Hematopoietic multipotent progenitor cell treated with erythropoietin and hydrocortisone succinate and interleukin-3 and kit ligand, for 6 days (in vitro differentiated cells): ENCODE measurements at places on chromosomes 6 and 20.

DNA sequence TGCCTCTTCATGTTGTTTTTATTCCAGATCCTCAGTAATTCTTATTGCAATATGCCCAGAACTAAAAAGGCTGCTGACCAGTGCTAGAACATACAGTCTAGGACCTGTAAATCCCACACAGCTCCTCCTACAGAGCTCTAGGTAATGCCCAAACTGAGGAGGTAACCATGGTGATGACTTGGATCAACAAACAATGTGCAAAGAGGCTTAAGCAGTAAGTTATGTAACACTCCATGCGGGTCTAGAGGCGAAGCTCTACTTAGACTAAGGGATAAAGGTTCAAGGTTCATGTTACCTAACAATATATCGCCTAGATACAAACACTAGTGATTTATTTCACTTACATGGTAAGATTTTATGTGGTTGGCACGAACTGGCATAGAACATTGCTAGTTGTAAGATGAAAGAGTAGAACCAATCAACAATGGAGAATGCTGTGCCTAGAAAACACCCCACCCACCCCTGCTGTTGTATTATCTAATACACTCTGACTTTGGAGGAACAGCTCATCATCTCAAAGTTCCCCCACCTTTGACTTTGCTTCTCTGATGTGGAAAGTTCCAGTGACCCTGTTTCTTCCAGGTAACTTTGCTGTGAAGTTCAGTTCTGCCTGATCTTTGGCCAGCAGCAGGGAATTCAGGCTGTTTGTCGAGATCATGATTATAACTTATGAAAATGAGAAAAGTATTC lies 242.4 kb downstream of the ALDH8A1 start:
- no peak for DNase-seq

- no peak for DNase-seq
These were observed 142.2 kb upstream of the AFDN start for GRCh38 chr6:167684276-167685104.

DNA sequence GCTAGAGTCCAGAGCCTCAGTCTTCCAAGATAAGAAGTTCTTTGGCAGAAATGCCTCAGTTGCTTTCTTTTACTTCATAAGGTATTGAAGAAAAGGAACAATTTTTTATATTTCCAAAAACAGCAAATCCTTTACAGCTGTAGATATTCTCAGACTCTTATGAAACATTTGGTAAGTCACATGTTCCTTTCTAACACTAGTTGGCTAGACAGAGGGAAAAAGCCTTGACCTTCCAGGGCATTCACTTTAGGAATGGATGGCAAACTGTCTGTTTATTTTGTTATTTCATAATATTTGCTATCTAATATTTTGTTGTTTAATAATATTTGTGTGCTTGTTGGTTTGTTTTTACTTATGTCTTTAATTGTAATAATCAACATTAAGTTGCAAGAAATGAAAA lies 140.8 kb downstream of the PTPRK start:
- DNase-seq = no peak

DNA sequence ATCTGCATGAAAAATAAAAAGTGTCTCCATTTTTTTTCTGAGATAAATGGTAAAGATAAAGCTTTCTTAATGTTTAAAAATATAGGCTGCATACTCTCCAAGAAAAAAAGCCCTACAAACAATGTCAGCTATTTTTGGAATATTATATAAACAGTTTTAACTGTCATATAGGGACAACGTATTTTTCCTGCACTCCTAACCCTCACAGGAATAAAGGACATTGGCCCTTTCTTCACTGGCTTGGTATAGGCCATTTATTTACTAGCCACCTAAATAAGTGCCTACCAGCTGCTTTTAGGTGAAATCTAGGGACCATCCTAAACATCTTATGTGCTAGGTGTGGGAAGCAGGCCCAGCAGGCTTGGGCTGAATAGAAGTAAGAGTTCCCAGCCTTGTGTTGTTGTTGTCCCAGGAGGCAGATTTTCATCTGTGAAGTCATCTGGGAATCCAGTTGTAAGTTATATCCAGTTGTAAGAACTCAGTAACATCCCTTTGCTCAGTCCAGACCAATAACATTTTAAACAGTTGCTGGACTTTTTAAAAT lies 21.3 kb downstream of the FOXO3 start:
- DNase-seq = no peak

DNA sequence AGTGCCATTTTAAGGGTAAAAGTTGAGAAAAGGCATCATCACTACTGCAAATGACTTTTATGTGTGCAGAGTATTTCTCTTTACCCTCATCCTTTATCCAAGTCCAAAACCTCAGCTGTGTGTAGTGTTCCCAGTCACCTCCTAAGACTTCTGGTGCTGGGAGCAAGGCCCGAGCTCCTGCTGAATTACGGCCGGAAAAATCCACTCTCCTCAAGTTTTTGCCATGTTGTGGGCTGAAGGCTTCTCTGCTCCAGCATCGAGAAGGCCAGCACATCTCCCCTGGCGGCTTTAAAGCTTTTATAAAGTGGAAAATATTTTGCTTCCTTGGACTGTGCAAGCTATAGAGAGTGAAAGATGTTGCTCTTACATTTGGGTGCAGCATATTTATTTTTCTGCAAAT lies 153.2 kb upstream of the THBS2 start:
- no peak for DNase-seq

DNA sequence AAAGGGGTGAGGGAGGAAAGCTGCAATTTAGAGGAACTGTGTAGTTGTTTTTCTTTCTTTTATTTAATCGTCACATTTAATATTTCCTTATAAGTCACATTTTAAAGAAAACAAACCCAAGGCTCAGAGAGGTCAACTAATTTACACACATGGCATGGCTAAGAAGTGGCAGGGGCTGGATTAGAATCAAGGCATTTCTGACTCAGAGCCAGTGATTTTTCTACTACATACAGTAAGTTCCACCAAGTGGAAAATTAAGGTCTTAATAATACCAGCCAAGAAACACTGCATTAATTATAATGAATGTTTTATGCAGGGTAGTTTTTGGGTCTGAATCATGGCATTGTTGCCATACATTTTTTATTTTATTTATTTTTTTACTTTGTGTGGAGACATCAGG lies 607.7 kb upstream of the CITED2 start:
- no peak for DNase-seq

- DNase-seq = peak; percentile 57
These were observed 12.8 kb downstream of the NFATC2 start for GRCh38 chr20:51529758-51530157.

DNA sequence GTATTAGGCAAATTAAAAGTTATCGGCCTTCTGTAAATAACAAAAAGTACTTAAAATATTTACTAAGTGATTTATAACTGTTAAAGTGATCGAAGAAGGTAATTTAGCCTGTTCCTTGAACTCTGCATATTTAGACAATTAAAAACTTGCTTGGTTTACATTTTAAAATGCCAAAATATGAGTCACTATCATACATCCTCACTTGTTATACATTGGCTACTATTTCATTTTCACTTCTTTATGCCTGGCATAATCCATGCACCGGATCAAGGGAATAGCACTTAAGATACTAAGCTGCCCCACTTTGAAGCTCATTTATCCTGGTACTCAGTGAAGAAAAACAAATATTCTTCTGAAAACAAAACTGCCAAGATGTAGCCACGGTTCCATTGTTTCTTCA lies 344.6 kb downstream of the UBE3D start:
- no peak for DNase-seq

DNA sequence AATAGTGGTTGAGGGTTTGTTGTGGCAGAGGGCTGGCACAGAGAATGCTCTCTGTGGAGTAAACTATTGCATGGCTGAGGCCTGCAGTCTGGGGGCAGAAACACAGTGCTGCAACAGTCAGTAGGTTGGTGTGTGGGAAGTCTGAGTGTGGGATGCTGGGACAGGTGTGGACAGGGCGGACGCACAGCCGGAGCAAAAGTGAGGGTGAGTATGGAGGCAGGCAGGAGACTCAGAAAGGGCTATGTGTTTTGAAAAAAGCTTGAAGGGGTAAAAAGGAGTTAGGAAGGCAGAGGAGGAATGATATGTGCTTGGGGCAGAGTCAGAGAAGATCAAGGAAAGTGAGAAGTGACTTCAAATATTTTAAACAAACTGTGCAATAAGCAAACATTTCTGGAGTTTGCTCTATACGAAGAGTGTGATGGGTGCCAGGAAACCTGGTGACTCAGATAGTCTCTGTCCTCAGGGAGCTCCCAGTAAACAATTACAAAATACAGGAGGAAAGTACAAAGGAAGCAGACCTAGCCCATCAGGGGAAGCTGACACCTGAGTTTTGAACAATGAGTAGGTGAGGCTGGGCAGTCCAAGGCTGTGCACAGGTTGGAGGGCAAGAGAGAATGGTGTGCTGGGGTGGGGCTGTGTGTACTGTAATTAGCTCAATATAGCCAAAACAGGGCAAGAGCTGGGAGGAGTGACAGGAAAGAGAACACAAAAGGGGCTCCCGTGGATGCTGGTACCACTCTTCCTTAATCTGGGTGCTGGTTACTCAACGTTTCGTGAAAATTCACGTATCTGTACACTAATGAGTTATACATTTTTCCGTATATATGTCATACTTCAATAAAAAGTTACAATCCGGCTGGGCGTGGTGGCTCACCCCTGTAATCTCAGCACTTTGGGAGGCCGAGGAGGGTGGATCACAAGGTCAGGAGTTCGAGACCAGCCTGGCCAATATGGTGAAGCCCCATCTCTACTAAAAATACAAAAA lies 55.2 kb downstream of the PIGU start:
- DNase-seq = no peak

DNA sequence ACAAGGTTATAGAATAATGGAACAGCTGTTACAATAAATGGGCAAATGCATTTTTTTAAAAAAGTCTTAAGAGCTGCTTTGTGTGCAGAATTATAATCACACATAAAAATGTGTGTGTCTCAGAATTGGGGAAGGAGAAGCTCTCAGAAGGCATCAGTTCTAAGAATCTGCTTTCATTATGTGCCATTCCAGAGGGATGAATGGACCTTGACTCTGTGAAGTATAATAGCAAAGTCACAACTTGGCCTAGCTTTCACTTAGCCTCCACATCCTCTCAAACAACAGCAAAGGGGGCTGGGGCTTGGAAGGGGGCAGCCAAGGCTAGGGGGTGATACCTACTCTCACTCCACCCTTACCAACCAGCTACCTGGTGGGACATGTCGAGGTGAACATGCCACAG lies 265.0 kb downstream of the CDC5L start:
- no peak for DNase-seq

DNA sequence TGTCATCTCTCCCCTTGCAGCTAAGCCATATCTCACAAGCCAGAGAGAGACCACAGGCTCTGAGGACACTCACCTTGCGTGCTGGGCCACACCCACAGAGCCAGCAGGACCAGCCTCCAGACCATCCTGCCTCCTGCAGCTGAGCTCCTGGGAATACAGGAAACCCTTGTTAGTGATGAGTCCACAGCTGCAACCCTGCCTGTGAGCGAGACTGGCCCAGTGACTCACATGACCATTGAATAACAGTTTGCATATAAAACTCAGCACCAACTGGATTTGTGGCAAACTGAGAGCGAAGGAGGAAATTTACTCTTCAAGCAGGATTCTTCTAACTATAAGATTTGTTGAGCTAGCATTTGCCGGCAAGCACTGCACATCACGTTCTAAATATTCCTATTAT lies 3.0 kb downstream of the THBS2 start:
- no peak for DNase-seq

DNA sequence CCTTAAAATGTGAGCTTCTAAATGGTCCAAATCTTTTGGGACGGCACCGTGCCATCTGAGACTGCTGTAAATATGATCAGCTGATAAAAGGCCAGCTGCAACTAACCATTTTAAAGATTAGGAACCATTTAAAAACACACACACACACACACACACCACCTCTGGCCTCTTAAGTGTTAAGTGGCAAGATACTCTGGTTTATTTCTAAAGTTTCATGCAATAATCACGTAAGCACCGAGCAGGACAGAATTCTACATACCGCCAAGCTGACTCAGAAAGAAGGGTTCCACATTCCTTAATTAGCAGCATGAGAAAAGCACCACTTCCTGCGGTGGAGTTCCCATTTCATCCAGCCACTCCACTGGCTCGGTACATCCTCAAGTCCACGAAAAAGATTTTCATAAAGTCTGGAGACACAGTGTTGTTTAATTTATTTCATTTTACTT lies 17.8 kb upstream of the ZNF217 start:
- DNase-seq = peak; percentile 90

GRCh38 chr6:138397128-138398122 lies 6.6 kb upstream of the HEBP2 start:
- no peak for DNase-seq

GRCh38 chr6:101666256-101666655 lies 272.7 kb downstream of the GRIK2 start:
- DNase-seq = no peak

DNA sequence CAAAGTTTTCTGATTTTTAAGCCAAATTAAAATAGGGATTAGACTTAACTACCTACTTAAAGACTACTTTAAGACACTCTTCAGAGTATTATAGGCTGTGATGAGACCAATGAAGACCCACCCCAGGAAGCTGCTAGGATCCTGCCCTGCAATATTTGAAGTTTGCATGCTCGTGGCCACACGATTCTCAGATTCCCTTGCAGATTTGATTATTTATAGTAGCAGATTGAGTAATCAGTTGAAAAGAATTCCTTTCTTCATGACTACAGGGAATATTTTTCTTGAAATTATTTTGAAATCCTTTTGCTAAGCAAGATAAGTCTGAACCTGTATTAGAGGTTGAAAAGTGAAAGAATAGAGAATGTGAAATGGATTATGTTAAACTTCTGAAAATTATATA lies 122.3 kb downstream of the B3GAT2 start:
- no peak for DNase-seq

DNA sequence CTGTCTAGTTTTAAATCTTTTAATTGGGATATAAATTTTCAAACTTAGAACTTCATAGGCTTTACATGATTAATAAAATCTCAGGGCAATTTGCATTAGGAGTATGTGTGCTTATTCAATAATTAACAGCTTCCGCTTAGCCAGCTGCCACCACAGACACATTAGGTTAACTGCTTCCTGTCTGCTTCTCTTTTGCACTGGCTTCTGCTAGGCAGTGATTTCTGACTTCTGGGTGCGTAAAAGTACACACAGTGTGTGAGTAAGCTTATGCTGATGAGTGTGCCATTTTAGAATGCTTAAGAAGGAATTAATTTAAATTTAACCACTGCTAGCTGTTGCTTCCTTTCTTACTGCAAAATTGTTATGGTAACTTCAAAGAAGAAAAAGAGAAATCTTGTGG lies 73.9 kb downstream of the F13A1 start:
- DNase-seq = peak; percentile 7

- no peak for DNase-seq
These were observed 26.4 kb upstream of the PRELID3B start for GRCh38 chr20:59069026-59069425.

GRCh38 chr6:131730264-131730663 lies 19.4 kb upstream of the CTAGE9 start:
- no peak for DNase-seq

GRCh38 chr6:79605968-79606764 lies 25.0 kb upstream of the SH3BGRL2 start:
- DNase-seq = no peak

- peak; percentile 41 for DNase-seq
These were observed 58.3 kb upstream of the HFE start for GRCh38 chr6:26028746-26029569.
